NCI-H2171 treated with DMSO at 0.1 percent for 48 hours (cell line): ENCODE measurements at places on chromosomes 2 and 18.

- DNase-seq: no peak
Measured at GRCh38 chr2:139917690-139918384, 1137.6 kb upstream of the NXPH2 start.

DNA sequence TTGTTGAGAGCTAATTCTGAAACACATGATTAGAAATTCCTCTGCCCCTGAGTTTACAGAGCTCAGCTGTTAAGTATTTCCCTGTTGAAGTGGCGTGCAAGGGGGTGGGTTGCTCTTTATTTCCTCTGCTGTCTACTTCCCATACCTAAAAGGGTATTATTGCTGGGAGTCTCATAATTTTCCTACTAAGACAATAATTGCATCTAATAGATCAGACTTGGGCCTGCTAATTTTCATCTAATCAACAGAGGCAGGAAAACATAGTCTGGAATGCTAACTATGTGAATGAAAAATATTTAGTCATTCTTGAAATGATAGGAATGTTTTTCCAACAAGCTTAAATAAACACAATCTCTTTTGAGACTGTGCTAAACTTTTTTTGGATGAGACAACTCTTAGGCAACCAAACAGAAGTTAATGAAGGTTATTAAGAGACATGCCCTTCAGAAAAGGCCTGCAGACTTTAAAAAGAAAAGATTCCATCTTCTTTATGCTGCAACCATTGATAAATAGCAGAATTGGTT lies 111.4 kb downstream of the FEZ2 start:
- no peak for DNase-seq

DNA sequence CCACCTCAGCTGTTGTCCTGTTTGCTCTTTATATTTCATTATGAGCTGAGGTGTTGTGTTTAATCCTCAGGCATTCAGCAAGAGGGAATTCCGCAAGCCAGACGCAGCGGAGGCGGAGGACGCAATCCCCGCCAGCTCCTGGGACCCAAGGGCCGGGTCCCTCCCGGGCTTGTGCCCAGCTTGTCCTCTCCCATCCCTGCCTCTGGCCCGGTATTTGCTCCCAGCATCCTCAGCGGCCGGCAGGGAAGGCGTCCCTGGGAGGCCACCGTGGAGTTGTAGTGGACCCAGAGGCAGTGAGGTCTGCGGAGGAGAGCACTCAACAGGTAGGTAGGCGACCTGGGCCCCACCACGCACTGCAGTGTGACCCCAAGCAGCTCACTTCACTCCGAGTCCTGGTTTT lies 42.5 kb upstream of the FOSL2 start:
- DNase-seq: no peak

DNA sequence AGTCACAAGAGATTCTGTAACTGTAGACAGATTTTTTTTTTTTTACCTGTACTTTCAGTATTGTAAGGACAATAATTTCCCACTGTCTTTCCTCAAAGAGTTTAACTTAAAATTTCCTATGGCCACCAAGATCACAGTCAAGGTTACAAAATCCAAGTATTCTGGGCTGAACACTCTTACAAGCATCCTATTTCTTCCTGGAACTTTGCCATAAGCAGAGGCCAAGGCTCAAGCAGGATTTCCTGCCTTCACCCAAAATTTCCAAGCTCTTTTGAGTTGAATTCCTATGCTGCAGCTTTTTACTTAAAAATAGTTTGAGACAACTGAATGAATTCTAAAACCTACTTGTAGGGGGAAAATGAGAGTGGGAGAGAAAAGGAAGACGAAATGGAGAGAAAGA lies 299.4 kb downstream of the ZNF516 start:
- no peak for DNase-seq

- DNase-seq: no peak
Measured at GRCh38 chr2:140639628-140640027, 1491.2 kb downstream of the LRP1B start.

DNA sequence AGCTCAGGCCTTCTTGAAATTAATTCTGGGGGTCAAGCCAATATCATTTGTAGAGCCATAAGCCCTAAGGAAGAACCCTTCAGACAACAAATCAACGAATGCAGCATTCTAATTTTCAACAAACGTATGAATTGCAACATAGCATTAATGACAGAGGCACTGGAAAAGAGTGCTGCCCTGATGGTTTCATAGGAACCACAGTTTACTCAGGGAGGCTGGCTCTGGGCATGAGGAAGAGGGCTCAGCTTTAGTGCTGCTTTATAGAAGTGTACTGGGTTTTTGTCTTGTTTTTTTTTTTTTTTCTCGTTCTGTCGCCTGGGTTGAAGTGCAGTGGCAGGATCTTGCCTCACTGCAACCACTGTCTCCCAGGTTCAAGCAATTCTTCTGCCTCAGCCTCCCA lies 36.1 kb upstream of the CAB39 start:
- no peak for DNase-seq
